Tibial nerve (tissue), 4 donors: ENCODE measurements at places on chromosomes 6 and 20.

DNA sequence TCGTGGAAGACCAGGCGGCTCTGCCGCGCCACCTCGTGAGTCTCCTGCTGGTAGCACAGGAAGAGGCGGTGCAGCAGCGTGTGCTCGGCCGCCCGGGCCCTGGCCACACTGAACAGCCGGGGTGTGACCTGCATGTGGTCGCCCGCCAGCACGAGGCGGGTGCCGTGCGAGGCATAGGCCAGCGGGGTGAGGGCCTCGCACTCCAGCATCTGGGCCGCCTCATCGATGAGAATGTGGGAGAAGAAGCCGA, 7.0 kb downstream of the HELZ2 start:
- DNase-seq: no peak

DNA sequence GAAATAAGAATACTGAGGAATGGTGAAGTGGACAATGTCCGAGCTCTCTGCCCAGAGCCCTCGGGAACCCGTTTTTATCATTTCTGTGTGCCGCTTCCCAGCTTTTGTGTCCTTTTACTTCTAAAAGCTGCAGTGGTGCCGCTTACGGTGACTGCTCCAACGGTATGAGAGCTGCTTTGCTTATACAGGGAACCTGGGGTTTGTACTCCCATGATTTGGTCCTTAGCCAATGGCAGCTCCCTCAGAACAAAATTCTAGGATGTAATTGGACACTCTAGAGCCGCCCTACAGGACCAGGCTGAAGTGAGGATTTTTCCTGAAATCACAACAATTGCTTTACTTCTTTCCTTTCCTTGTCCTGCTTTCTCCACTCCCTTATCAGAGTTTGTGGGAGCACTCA, 24.2 kb upstream of the PCSK2 start:
- no peak for DNase-seq

GRCh38 chr6:65186826-65187225, 520.2 kb downstream of the EYS start:
- no peak for DNase-seq

DNA sequence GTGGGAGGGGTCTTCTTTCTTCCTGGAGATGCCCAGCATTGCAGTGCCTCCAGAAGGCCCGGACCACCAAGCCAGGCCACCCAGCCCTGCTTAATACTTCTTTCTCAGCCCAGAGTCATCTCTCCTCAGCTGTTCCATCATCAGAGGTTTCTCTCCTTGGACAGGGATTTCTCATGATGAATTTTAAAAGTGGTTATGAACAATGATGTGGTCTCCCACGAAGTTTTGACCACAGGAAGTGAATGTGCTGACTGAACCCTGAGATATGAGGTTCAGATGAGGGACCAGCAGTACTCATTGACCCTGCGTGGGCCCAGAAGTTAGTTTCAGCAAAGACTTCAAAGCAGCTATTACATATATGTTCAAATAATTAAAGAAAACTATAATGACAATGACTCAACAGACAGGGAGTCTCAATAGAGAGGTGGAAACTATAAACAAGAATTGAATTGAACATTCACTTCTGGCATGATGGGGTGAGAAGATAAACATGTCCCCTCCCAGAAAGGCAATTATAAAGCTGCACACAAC, 114.5 kb upstream of the SLC22A16 start:
- no peak for DNase-seq

- DNase-seq: no peak
These were observed 66.9 kb downstream of the FAXC start for GRCh38 chr6:99282479-99283062.
